Neural crest cell (in vitro differentiated cells): ENCODE measurements at places on chromosomes 12 and 14.

DNA sequence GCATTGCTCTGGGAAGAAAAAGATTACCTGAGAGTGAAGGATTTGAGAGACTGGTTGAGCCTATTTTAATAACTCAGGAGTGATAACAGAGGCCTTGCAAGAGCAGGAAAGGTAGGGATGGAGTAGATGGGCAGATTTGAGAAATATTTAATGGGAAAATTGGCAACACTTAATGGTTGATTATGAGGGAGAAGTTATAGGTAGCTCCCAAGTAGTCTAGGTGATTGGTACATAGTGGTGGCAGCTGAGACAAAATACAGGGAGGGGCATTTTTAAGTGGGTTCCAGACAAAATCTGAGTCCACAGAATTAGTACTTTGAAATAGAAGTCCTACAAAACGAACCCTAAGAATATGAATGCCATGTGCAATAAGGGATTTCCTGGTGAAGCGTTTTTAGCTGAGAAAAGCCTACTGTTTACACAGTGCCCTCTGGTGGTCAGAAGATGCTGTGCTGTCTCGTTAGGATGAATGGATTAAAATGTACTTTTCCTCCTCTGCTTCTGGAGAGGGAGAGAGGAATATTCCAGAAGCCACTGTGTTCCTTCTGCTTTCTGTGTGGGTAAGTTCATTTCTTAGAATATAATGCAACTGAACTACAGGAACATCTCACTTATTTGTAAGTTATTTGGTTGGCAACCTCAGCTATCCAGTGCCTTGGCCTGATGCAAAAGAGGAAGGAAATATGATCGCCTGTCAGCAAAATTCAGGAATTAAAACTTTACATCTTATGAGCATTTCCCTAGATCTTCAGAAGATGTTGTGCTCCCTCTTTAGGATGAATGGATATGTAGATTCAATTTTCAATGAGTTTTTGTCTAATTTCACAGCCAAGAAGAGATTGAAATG lies 6.5 kb downstream of the ZBTB1 start:
- peak; percentile 70 for DNase-seq

- DNase-seq: no peak
These were observed 13.1 kb downstream of the ARF6 start for GRCh38 chr14:49905989-49906388.

GRCh38 chr14:99758872-99759545 lies 34.2 kb upstream of the EML1 start:
- no peak for DNase-seq

- no peak for DNase-seq
These were observed 17.1 kb downstream of the DTX1 start for GRCh38 chr12:113073586-113073985.

DNA sequence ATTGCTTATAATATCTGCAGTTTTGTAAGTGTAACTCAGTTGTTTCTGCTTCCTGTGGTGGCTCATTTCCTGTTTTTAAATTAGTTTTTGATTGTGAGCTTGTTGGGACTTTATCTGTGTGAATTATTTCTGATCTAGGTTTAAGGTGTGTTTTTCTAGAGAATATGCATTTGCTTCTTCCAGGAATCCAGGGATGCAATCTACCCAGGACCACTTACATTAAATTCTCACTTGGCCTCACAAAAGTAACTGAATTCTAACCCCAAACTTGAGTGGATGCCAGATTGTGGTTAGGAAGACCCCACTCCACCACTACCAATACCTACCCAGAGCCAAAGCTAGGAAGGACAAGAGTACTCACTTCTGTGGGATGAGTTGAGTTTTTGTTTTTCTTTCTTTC lies 11.9 kb downstream of the STYX start:
- no peak for DNase-seq

DNA sequence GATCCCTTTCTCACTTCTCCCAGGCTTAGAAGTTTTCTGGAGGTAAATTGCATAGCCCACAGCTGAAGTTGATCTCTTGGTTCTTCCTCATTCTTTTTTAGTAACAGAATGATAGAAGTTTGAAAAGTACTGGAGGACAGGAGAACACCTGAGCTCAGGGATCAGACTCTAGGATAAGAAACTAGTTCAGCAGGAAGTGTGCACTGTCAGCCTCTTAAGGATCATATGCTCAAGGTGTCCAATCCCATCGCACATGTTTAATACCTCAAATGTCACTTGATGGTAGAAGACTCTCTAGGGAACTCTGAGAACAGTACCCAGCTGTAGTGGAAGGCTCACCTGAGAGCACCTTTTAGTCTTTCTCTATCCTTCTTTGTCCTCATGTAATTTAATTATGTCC lies 14.7 kb upstream of the LIMA1 start:
- DNase-seq: no peak

DNA sequence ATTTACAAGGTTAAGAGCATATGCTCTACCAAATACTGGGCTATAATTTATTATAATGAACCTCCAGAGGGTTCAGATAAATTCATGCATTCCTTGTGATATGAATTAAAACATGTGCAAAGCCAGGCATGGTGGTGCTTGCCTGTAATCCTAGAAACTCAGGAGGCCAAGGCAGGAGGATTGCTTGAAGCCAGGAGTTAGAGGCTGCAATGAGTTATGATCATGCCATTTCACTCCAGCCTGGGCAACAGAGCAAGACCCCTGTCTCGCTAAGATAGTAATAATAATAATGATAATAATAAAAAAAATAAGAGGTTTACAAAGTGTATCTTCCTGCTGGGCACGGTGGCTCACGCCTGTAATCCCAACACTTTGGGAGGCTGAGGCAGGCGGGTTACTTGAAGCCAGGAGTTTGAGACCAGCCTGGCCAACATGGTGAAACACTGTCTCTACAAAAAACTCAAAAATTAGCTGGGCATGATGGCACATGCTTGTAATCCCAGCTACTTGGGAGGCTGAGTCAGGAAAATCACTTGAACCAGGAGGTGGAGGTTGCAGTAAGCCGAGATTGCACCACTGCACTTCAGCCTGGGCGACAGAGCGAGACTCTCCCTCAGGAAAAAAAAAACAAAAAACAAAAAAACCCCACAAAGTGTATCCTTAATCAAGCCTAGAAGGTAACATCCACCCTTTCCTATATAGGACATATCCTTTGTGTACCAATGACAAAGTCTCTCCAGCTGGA lies 7.3 kb upstream of the CS start:
- no peak for DNase-seq

GRCh38 chr14:61491224-61491623 lies 169.8 kb downstream of the PRKCH start:
- DNase-seq: no peak

GRCh38 chr12:131922772-131923171 lies 6.3 kb upstream of the PUS1 start:
- no peak for DNase-seq

- DNase-seq: peak; percentile 66
These were observed 618.6 kb downstream of the AACS start for GRCh38 chr12:125683748-125684381.
